ENCODE measurements at places on chromosomes 11 and 22. TPM values are rescaled to one million over a fixed set of nuclear protein-coding genes. Genes with fewer than 3 reads are reported as not detected.

OR56A1 gene
- total RNA-seq, result not detected

KIF18A gene
- total RNA-seq, result 1.0 TPM

GRCh38 chr11:108216988-108217387 is 5.5 kb downstream of the NPAT start:
- DNase-seq, result no peak

NPAS4 gene
- total RNA-seq, result not detected

DNA sequence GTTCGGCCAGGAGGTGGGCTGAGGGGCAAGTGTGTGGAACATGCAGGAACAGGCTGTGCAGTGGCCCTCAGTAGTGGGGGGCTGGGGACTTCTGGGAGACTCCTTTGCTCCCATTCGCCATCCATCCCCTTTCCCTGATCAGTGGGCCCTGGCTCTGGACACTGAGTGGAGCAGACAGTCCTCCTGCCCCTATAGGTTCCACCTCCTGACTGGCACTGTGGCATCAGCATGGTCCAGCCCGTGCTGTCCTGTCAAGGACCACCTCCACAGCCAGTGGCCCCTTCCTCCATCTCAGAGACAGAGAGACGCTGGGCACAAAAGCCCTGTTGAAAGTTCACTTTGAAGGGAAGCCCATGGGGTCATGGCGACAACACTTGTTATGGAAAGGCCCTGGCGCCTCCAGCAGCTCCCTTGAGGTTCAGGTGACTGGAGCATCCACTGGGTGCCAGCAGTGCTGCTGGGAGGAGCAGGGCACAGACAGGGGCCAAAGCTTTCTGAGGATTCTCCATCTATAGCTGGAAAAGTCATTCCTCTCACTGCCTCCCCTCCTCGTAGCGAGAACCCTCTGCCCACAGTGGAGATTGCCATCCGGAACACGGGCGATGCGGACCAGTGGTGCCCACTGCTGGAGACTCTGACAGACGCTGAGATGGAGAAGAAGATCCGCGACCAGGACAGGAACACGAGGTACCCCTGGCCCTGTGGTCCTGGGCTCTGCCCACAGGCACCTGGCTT is 5.6 kb downstream of the DERL3 start:
- DNase-seq, result no peak

- no peak for DNase-seq
These were observed 18.5 kb downstream of the SPECC1L start for GRCh38 chr22:24289114-24289513.

CD3D gene
- not detected for total RNA-seq

MUC2 gene
- not detected for total RNA-seq

SEPTIN5 gene
- 7.9 TPM for total RNA-seq

VPREB1 gene
- total RNA-seq, result not detected

DNA sequence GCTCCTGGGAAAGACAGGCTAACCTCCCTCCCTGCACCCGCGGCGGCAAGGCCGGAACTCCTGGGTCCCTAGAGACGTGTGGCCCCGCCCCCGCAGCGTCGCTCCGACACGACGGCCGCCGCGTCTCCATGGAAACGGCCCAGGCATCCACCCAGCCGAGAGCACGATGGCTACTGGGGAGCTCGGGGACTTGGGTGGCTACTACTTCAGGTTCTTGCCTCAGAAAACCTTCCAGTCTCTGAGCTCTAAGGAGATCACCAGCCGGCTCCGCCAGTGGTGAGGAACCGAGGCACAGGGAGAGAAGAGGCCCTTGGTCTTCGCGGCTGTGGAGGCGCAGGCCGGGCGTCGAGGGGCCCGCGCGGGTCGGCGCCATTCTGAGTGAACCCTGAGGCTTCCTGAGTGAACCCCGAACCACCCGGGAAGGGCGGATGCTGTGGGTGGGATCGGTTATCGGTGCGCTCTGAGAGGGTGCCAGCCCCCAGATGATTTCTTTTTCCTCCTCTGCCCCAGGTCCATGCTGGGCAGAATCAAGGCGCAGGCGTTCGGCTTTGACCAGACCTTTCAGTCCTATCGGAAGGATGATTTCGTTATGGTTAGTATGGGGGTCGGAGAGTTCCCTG is at the start of gene CFAP300:
TSS of gene CFAP300 (plus strand) at position 133 of the 620 bp plus-strand sequence. CDS start at position 167, 34 bp downstream.
- peak; percentile 43 for DNase-seq

NCF4 gene
- total RNA-seq, result not detected

SSTR3 gene
- not detected for total RNA-seq

GRCh38 chr11:131978351-131978750 is 607.9 kb downstream of the NTM start:
- DNase-seq, result no peak

LRRC56 gene
- 1.4 TPM for total RNA-seq

- DNase-seq, result no peak
These were observed 36.3 kb downstream of the PLEKHA7 start for GRCh38 chr11:16977994-16978315.
